ENCODE measurements at places on chromosomes 1 and 21.

GRCh38 chr1:200899954-200900867 lies 5.5 kb downstream of the INAVA start:
- DNase-seq: no peak

DNA sequence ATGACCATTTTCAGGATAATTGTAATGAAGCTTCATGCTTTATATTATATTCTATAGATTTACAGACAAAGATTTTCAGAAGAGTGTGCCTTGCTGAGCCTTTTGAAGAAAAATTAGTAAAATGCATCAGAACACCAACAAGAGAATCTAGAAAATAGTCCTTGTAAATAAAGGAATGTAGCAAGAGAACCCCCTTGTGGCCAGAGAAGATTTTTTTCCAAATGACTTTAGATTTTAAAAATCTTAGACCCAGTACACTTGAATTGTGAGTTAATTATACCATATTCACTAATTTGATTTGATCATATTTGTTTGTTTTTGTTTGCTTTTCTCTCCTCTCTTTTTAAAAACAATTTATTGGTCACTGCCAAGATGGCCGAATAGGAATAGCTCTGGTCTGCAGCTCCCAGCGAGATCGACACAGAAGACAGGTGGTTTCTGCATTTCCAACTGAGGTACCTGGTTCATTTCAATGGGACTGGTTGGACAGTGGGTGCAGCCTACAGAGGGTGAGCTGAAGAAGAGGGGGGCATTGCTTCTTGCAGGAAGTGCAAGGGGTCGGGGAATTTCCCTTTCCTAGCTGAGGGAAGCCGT lies 12.8 kb upstream of the IFI44L start:
- DNase-seq: no peak

DNA sequence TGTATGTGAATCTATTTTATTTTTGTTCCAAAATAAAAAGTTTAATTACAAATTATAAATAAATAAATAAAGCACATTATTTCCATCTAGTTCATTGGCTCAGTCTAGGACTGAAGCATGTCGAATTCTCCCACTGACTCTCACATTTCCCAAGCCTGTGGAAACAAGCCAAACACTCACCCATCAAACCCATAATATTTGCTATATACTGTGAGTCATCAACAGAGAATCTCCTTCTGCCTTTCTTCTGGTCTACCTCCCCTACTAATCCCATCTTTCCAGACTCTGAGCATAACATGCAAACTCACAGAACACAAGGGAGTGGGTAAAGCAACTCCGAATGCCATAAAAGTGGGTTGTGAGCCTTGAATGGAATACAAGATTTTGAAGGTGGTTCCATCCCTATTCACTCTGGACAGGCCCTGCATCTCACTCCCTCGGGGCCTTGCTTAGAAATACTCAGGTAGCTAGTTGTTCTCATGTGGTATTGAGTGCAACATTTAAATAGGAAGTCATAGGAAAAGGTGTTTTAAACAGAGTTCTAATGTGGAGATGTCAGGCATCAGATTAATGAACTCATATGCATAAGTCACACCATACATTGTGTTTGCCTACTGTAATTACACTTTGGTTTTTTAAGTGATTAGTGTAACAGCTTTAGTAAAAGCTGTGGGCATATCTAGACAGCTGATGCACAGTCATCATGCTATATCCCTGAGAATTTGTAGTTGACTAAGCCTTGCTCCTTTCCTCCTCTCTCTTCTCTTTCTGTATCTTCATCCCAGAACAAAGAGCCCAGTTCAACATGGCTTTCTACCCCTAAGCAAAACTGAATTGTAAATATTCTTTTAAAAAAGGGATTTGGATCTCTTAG lies 47.0 kb downstream of the F5 start:
- no peak for DNase-seq

- no peak for DNase-seq
These were observed 104.8 kb downstream of the TOMM20 start for GRCh38 chr1:235023711-235024439.

- DNase-seq: no peak
These were observed 103.7 kb downstream of the PGBD5 start for GRCh38 chr1:230322421-230322756.

DNA sequence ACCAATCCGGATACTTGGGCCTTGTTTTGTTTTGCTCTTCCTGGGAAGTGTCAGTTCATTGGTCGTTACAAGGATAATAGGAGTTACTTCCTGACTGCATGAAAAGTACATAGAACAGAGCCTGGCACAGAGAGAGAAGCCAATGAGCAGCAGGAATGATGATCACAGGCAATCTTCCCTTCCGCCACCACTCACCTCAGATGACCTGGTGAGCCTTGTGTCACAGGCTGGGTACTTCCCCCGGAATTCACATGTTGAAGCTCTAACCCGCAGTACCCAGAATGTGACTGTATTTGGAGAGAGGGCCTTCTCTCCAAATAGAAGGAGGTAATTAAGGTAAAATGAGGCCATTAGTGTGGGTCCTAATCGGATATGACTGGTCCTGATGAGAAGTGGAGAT lies 18.8 kb upstream of the GPR137B start:
- no peak for DNase-seq

DNA sequence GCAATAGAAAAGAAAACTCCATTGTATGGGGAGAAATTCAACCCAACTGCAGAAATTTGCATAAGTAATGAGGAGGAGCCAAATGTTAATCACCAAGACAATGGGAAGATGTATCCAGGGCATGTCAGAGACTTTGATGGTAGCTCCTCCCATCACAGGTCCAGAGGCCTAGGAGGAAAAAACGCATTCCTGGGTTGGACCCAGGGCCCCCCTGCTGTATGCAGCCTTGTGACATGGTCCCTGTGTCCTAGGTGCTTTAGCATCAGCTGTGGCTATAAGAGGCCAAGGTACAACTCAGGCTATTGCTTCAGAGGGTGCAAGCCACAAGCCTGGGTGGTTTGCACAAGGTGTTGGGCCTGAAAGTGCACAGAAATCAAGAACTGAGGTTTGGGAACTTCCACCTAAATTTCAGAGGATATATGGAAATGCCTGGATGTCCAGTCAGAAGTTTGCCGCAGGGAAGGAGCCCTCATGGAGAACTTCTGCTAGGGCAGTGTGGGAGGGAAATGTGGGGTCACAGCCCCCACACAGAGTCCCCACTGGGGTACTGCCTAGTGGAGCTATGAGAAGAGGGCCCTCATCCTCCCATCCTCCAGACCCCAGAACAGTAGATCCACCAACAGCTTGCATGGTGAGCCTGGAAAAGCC lies 162.3 kb downstream of the TGFB2 start:
- no peak for DNase-seq

GRCh38 chr1:192436441-192437078 lies 119.8 kb downstream of the RGS21 start:
- DNase-seq: no peak

- DNase-seq: no peak
These were observed 207.2 kb upstream of the NFIA start for GRCh38 chr1:60875138-60875537.

- no peak for DNase-seq
These were observed 12.5 kb downstream of the TRAF3IP3 start for GRCh38 chr1:209768354-209768774.

GRCh38 chr1:63064135-63064534 lies 258.2 kb upstream of the FOXD3 start:
- DNase-seq: no peak
